ENCODE measurements at places on chromosomes 5 and 9.

- no peak for DNase-seq
These were observed 61.4 kb upstream of the TBC1D9B start for GRCh38 chr5:179969110-179969509.

GRCh38 chr5:54721116-54721515 is 203.6 kb downstream of the SNX18 start:
- DNase-seq = no peak

GRCh38 chr5:116771466-116772151 is 197.0 kb upstream of the SEMA6A start:
- peak; percentile 14 for DNase-seq

DNA sequence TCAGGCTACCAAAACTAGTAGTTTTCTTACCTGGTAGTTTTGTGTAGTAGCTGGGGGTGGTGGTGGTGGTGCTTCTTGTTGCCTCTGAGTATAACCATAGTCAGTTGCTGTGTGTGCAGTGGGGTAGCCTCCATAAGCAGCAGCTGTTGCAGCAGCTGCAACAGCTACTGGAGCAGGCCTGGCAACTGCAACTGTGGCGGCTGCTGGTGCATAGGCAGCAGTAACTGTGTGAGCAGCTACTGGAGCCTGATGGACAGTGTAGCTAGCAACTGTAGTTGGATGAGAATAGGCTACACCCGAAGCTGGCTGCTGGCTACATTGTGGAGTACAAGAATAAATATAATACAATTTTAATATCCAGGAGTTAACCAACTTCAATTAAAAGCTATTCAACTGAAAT is 24.7 kb downstream of the ZFR start:
- DNase-seq = no peak

- no peak for DNase-seq
These were observed 593.2 kb upstream of the CLINT1 start for GRCh38 chr5:158451993-158452672.

DNA sequence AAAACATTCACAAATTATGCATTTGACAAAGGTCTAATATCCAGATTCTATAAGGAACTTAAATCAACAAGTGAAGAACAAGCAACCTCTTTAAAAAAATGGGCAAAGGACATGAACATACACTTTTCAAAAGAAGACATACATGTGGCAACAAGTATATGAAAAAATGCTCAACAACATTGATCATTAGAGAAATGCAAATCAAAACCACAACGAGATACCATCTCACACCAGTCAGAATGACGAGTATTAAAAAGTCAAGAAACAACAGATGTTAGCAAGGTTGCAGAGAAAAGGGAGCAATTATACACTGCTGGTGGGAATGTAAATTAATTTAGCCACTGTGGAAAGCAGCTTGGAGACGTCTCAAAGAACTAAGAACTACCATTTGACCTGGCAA is 38.9 kb upstream of the TNFSF15 start:
- DNase-seq = no peak

- DNase-seq = peak; percentile 72
These were observed 65.0 kb downstream of the MAST4 start for GRCh38 chr5:66661149-66661548.

- DNase-seq = no peak
These were observed 146.4 kb downstream of the GADD45G start for GRCh38 chr9:89751079-89751825.

- DNase-seq = peak; percentile 26
These were observed at the start of gene UNC5A for GRCh38 chr5:176810081-176810597. TSS of gene UNC5A (plus strand) at chr5:176810559. CDS start at chr5:176810751, 192 bp downstream.

DNA sequence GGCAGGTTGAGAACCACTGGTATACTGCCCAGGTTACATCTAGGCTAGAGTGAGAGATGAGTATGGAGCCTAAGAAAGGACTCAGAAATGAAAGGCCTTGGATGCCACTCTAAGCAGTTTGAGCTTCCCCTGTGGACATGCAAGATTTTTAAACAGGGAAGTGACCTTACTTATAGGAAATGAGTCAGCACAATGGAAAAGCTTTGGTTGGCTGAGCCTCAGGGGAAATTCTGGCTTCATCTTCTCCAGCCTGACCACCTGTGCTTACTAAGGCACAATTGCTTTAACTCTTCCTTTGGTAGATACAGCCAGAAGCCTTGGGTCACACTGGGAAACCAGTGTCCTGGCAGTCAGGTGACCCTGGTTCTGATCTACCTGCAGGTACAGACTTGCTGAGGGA is 380.2 kb upstream of the ZNF462 start:
- DNase-seq = no peak

GRCh38 chr5:171924493-171925122 is 81.8 kb downstream of the FBXW11 start:
- no peak for DNase-seq

- DNase-seq = no peak
These were observed 33.2 kb upstream of the PCDHB1 start for GRCh38 chr5:141017943-141018342.

DNA sequence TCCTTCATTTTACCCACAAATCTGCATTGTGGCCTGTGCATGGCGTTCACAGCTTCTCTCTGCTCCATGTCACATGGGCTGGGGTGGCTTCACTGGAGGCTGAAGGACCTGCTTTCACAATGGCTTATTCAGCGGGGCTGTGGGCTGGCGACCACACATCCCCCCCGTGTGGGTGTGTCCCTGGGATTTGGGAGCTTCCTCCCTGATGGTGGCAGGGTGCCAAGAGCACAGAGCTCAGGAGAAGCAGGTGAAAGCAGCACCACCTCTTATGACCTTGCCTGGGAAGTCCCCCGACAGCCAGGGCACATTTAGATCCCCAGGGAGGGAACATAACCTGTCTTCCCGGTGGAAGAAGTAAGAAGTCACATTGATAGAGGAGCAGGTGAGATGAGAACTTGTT is 5.0 kb upstream of the MED10 start:
- DNase-seq = no peak

DNA sequence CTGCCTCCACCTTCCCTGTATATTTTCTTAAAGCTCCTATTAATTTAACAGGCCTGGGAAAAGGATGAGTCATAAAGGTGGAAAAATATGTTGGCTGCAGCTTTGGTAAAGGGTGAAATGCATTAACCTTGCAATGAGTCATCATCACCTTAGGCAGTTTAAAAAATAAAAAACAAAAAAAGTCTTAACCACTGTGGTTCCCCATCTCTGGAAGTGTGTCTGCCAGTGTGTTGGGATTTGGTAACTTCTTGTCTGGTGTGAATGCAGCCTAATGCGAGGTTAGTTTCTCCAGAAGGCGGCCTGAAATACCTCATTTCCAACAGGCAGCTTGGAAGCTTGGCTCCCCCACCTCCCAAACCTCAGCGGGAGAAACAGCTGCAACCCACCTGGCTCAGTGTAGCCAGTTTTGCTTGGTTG is 265.3 kb upstream of the GAS1 start:
- DNase-seq = no peak

GRCh38 chr9:117825609-117826347 is 121.6 kb downstream of the TLR4 start:
- DNase-seq = no peak

- peak; percentile 35 for DNase-seq
These were observed 30.8 kb downstream of the CD180 start for GRCh38 chr5:67165526-67166459.

DNA sequence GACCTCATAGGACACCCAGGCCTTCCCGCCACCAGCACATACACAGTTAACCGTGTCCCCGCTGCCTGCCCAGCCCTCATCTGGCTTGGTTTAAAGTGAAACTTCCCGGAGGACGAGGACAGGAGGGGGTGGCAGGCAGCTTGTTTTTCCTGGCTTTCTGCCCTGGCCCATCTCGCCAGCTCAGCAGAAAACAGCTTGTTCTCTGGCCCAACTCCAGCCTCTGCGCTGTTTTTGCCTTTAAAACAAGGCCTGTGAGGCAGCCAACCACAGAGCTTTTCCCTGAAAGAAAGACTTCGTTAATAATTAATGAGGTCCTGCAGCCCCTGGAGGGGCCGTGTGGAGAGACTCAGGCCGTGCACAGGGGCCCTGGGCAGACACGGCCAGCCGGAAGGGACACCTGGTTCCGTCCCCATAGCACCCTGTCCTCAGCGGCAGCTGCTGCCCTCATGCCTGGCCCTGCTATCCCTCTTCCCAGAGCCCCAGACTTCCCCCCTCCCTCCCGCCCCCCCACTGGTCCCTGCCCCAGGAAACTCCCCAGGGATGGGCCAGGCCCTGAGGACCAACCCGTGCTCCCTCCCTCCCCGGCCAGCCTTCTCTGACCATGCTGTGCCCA is 108.7 kb downstream of the RXRA start:
- DNase-seq = peak; percentile 95

DNA sequence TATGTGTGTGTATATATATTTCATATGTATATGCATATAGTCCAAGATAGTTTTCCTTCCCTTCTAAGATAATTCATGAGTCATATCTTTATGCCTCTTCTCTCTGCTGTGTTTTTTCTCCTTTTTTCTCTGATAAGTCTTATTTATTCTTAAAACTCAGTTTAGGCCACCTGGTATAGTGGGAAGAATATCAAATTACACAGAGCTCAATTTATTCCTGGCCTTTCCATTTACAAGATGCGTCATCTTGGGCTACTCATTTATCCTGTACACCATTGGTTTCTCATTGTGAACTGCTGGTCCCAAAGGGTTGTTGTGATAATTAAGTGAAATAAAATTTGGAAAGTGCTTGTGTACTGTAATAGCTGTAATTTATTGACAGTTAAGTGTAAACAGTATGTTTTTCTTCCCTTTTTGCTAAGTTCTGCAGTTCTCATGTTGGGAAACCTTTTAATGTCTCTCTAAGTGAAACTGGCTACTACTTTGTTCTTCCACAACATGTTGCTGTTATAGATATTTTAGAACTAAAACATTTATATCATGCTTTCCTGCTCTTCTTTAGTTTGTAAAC is 19.4 kb downstream of the CCDC171 start:
- DNase-seq = no peak

GRCh38 chr5:8550921-8551320 is 682.0 kb downstream of the MTRR start:
- DNase-seq = no peak

- DNase-seq = peak; percentile 27
These were observed 2123.7 kb upstream of the C9orf72 start for GRCh38 chr9:29697011-29697410.

- DNase-seq = no peak
These were observed 201.1 kb downstream of the SEMA5A start for GRCh38 chr5:9344751-9345240.

Data from fibroblast of skin of left quadriceps (primary cell).